ENCODE measurements at places on chromosomes 2 and 18. TPM values are rescaled to one million over a fixed set of nuclear protein-coding genes. Genes with fewer than 3 reads are reported as not detected.

ANKRD23 gene
- total RNA-seq: 1.2 TPM

CD8B2 gene
- total RNA-seq: not detected

GNAL gene
- total RNA-seq: 5.8 TPM

HEATR5B gene
- 7.0 TPM for total RNA-seq

ZSWIM2 gene
- not detected for total RNA-seq

CLEC4F gene
- total RNA-seq: not detected
